Keratinocyte (primary cell): ENCODE measurements at places on chromosomes 3 and 15. TPM values are rescaled to one million over a fixed set of nuclear protein-coding genes. Genes with fewer than 3 reads are reported as not detected.

NDUFB5 gene
- polyA plus RNA-seq: 28.7 to 70.6 TPM (median 34.5 TPM) in 3 replicates

POPDC2 gene
- 0.48 to 1.3 TPM (median 0.87 TPM) in 3 replicates for polyA plus RNA-seq

- H3K4me3 ChIP-seq: no peak overlapping the region
- DNase-seq: no peak
- no peak overlapping the region for H3K27ac ChIP-seq
Measured at GRCh38 chr3:62798000-62798399, 77.2 kb downstream of the CADPS start.

GRCh38 chr3:137010137-137010536 is 52.4 kb downstream of the IL20RB start:
- no peaks in the 10 kb centered on the region for H3K27me3 ChIP-seq
- no peak overlapping the region for H3K4me3 ChIP-seq
- DNase-seq: no peak
- no peak overlapping the region for H3K27ac ChIP-seq
- peaks cover 24% of the 10 kb centered on the region for H3K4me1 ChIP-seq
- peaks cover 21% of the 10 kb centered on the region for H3K36me3 ChIP-seq

TICRR gene
- 0.82 to 4.0 TPM (median 2.9 TPM) in 3 replicates for polyA plus RNA-seq

LRRC3B gene
- not detected in 3 replicates for polyA plus RNA-seq

PARP15 gene
- polyA plus RNA-seq: 0.25 to 0.33 TPM (median 0.33 TPM) in 3 replicates

EIF4E3 gene
- polyA plus RNA-seq: 0.79 to 3.7 TPM (median 2.2 TPM) in 3 replicates

DNA sequence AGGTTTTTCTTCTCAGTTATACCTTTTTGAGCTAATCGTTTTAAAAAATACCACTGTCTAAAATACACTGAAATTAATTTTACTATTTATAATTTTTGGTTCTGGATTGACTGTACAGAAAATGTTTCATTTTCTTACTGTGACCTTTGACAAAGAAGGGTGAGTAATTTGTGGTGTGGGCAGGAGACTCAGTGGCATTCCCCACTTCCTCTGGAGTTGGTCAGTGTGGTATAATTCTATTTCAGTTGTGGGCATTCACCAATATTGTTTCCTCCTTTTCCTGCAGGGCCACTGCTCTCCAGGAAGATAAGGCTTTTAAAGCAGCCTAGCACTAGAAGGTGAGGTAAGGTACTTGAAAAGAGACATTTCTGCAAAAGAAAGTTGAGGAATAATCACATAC is 6.5 kb downstream of the DAG1 start:
- peaks cover 5% of the 10 kb centered on the region for H3K36me3 ChIP-seq
- H3K4me3 ChIP-seq: no peak overlapping the region
- DNase-seq: no peak
- no peaks in the 10 kb centered on the region for H3K27me3 ChIP-seq

DNA sequence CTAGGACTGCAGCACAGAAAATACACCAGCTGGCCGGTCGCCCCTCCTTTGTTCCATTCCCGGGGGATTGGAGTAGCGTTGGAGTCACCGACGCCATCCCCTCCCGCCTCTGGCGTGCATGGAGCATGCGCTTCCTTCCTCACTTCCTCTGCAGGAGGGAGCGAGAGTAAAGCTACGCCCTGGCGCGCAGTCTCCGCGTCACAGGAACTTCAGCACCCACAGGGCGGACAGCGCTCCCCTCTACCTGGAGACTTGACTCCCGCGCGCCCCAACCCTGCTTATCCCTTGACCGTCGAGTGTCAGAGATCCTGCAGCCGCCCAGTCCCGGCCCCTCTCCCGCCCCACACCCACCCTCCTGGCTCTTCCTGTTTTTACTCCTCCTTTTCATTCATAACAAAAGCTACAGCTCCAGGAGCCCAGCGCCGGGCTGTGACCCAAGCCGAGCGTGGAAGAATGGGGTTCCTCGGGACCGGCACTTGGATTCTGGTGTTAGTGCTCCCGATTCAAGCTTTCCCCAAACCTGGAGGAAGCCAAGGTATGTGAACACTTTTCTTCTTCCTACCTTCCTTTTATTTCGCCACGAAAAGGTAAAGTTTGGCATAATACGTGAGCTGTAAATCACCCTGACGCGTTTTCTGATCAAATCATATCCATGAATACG is at the start of gene SCG3:
SCG3 (plus strand) TSS at position 201 of the 661 bp plus-strand sequence; CDS start at position 454, 253 bp downstream.
- H3K27me3 ChIP-seq: peaks cover 12% of the 10 kb centered on the region
- no peaks in the 10 kb centered on the region for H3K36me3 ChIP-seq
- H3K27ac ChIP-seq: no peak within 1 kb of the TSS
- H3K4me3 ChIP-seq: peak within 1 kb of the TSS; percentile 10
- peak; percentile 7 for DNase-seq
- H3K4me1 ChIP-seq: peaks cover 3% of the 10 kb centered on the region

- no peak for DNase-seq
- no peak overlapping the region for H3K4me3 ChIP-seq
- no peak overlapping the region for H3K27ac ChIP-seq
Measured at GRCh38 chr15:87753539-87753938, 503.0 kb downstream of the NTRK3 start.

GRCh38 chr15:64897345-64897985 is 14.2 kb upstream of the ANKDD1A start:
- DNase-seq: no peak
- peaks cover 34% of the 10 kb centered on the region for H3K4me1 ChIP-seq
- peak overlapping the region; percentile 56 for H3K27ac ChIP-seq
- H3K27me3 ChIP-seq: no peaks in the 10 kb centered on the region

- H3K36me3 ChIP-seq: no peaks in the 10 kb centered on the region
- no peak overlapping the region for H3K4me3 ChIP-seq
- no peaks in the 10 kb centered on the region for H3K4me1 ChIP-seq
- H3K27ac ChIP-seq: no peak overlapping the region
- no peaks in the 10 kb centered on the region for H3K27me3 ChIP-seq
Measured at GRCh38 chr3:187150599-187150998, 11.3 kb upstream of the RPL39L start.

TIMP4 gene
- 0.07 to 0.18 TPM (median 0.09 TPM) in 3 replicates for polyA plus RNA-seq

- no peak overlapping the region for H3K4me3 ChIP-seq
- H3K27ac ChIP-seq: no peak overlapping the region
- DNase-seq: no peak
Measured at GRCh38 chr3:5531741-5532290, 344.3 kb downstream of the EDEM1 start.

PP2D1 gene
- polyA plus RNA-seq: not detected in 3 replicates

- no peak overlapping the region for H3K27ac ChIP-seq
- no peaks in the 10 kb centered on the region for H3K36me3 ChIP-seq
- H3K27me3 ChIP-seq: no peaks in the 10 kb centered on the region
- no peak overlapping the region for H3K4me3 ChIP-seq
- no peak for DNase-seq
Measured at GRCh38 chr3:144282313-144282712, 310.7 kb downstream of the DIPK2A start.

TUSC7 gene
- not detected in 3 replicates for polyA plus RNA-seq

- H3K27me3 ChIP-seq: no peaks in the 10 kb centered on the region
- H3K4me1 ChIP-seq: no peaks in the 10 kb centered on the region
- no peak overlapping the region for H3K27ac ChIP-seq
- no peak overlapping the region for H3K4me3 ChIP-seq
- DNase-seq: no peak
Measured at GRCh38 chr3:152459572-152459971, 190.8 kb downstream of the MBNL1 start.

- no peaks in the 10 kb centered on the region for H3K4me1 ChIP-seq
- H3K4me3 ChIP-seq: no peak overlapping the region
- no peaks in the 10 kb centered on the region for H3K27me3 ChIP-seq
- H3K27ac ChIP-seq: no peak overlapping the region
- H3K36me3 ChIP-seq: no peaks in the 10 kb centered on the region
Measured at GRCh38 chr15:25236143-25236860, 202.5 kb downstream of the UBE3A start.

- H3K27me3 ChIP-seq: no peaks in the 10 kb centered on the region
- H3K4me3 ChIP-seq: no peak overlapping the region
- no peak for DNase-seq
- peaks cover 30% of the 10 kb centered on the region for H3K4me1 ChIP-seq
- no peak overlapping the region for H3K27ac ChIP-seq
Measured at GRCh38 chr15:59317211-59317610, 55.5 kb downstream of the MYO1E start.

DPPA2 gene
- polyA plus RNA-seq: not detected in 3 replicates

DNA sequence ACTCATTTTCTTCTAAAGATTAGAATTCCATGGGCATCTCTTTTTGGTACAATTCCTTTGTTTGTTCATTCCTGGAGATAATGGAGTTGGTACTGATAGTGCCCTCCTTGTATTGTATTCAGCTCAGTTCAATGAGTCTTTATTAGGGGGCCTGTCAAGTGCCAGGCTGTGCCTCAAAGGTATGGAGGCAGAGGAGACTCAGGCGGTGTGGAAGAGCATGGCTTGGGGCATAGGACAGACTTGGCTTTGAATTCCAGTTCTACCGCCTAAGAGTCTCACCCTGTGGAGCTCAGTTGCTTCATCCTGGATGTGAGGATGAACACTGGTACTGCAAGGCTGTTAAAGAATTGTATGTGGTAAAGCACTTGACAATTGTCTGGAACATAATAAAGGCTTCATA is 196.6 kb upstream of the IL12A start:
- H3K4me3 ChIP-seq: no peak overlapping the region
- no peak for DNase-seq
- H3K36me3 ChIP-seq: peaks cover 4% of the 10 kb centered on the region
- H3K4me1 ChIP-seq: peaks cover 41% of the 10 kb centered on the region
- H3K27me3 ChIP-seq: no peaks in the 10 kb centered on the region

DNA sequence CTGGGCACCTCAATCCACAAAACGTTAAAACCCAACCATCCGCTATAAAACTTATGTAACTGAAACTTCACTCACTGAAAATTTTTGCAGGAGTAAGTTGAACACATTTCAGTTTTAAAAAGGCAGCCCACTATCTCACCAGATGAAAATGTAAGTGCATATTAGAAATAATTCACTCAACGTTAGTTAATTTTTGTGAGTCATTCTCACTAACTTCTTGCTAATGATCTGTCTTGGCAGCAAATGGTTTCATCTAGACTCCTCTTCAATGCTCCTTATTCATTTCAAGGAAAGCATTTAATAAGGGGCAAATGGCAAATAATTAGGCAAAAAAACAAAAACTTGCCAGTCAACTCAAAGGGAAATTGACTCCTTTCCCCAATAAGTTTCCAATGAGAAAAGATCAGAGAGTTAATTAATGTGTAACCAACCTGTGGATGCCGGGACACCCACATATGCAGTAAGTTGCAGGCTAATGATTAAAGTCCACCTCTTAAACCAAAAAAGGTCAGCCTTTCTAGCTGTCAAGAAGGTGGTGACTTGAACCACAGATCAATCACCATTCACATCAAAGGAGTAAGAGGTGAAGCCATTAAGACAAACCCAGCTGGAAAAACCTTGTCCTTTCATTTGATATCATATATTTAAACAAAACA is 22.9 kb upstream of the PRICKLE2 start:
- H3K36me3 ChIP-seq: no peaks in the 10 kb centered on the region
- no peak for DNase-seq
- H3K4me1 ChIP-seq: no peaks in the 10 kb centered on the region

CYP8B1 gene
- not detected in 3 replicates for polyA plus RNA-seq

DNA sequence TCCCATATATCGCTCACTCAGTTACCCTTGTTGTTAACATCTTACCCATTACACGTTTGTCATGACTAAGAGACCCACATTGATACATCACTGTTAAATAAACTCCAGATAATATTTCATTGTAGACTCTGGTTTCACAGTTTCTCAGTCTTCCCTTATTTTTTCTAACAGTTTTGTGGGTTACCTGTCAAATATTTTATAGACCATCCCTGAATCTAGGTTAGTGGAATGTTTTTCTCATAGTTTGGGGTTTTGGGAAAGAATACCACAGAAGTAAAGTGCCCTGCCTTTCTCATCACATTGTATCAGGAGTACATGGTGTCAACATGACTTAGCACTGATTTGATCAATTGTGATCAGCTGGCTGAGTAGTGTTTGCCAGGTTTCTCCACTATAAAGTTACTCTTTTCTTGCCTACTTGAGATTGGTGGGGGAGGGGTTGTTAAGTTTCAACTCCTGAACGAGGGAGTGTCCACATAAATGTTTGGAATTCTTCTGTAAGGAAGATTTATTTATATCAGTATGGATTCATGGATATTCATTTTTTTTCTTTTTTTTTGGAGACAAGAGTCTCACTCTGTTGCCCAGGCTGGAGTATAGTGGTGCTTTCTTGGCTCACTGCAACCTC is 25.9 kb downstream of the RNF111 start:
- H3K27me3 ChIP-seq: no peaks in the 10 kb centered on the region
- H3K4me1 ChIP-seq: no peaks in the 10 kb centered on the region
- H3K27ac ChIP-seq: no peak overlapping the region

GRCh38 chr3:52070724-52071621 is 14.6 kb upstream of the DUSP7 start:
- no peaks in the 10 kb centered on the region for H3K27me3 ChIP-seq
- H3K4me3 ChIP-seq: no peak overlapping the region
- H3K4me1 ChIP-seq: peaks cover 30% of the 10 kb centered on the region
- no peak overlapping the region for H3K27ac ChIP-seq

DNA sequence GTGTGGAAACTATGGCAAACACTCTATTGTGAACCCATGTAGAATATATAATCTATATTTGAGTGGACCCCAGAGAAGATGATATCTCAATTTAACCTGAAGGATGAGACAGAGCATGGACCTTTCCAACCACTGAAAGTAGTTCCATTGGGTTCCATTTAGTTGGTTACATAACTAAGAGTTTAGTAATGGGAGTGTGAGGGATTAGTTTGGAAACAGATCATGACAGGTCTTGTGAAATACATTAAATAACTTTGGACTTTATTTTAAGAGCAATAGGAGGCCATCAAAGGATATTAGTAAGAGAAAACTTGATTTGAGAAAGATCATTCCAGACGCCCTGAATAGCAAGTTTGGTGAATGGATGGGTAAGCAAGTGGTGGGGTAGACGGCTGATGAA is 487.2 kb upstream of the ROBO2 start:
- no peak for DNase-seq
- no peak overlapping the region for H3K4me3 ChIP-seq
- H3K4me1 ChIP-seq: no peaks in the 10 kb centered on the region
- no peaks in the 10 kb centered on the region for H3K27me3 ChIP-seq
- no peaks in the 10 kb centered on the region for H3K36me3 ChIP-seq

- H3K4me1 ChIP-seq: no peaks in the 10 kb centered on the region
- no peak overlapping the region for H3K27ac ChIP-seq
- peaks cover 6% of the 10 kb centered on the region for H3K27me3 ChIP-seq
- no peaks in the 10 kb centered on the region for H3K36me3 ChIP-seq
- H3K4me3 ChIP-seq: no peak overlapping the region
- no peak for DNase-seq
Measured at GRCh38 chr3:37694284-37694675, 167.4 kb upstream of the CTDSPL start.

DNA sequence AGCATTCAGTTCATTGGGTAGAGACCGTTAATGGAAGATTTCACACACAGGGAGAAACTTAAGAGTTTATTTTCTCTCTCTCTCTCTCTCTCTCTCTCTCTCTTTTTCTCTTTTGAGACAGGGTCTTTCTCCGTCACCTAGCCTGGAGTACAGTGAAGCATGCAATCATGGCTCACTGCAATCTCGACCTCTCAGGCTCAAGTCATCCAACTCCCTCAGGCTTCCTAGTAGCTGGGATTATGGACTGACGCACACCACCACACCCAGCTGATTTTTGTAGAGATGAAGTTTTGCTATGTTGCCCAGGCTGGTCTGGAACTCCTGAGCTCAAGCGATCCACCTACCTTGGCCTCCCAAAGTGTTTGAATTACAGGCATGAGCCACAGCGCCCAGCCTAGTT is 1.6 kb downstream of the WDR72 start:
- H3K36me3 ChIP-seq: no peaks in the 10 kb centered on the region
- no peaks in the 10 kb centered on the region for H3K4me1 ChIP-seq
- H3K27ac ChIP-seq: no peak overlapping the region
- no peak for DNase-seq
- H3K27me3 ChIP-seq: peaks cover 4% of the 10 kb centered on the region
- no peak overlapping the region for H3K4me3 ChIP-seq
